Caco-2 (cell line): ENCODE measurements at places on chromosomes 4 and X. TPM values are rescaled to one million over a fixed set of nuclear protein-coding genes. Genes with fewer than 3 reads are reported as not detected.

Gene EGF
- 0.25 and 0.37 TPM in 2 replicates for total RNA-seq

Gene TMEM131L
- 20.8 and 20.9 TPM in 2 replicates for total RNA-seq

Gene FRG2
- total RNA-seq, result 0.23 TPM in 1 of 2 replicates, not detected in the other

Gene NHS
- total RNA-seq, result 2.2 and 2.5 TPM in 2 replicates

Gene IL13RA2
- not detected in 2 replicates for total RNA-seq

Gene SRPX2
- total RNA-seq, result 3.6 and 5.3 TPM in 2 replicates

Gene RTL9
- total RNA-seq, result 0.09 and 0.26 TPM in 2 replicates

Gene TASL
- not detected in 2 replicates for total RNA-seq

- H3K4me3 ChIP-seq, result no peak overlapping the region
- DNase-seq, result no peak
- H3K27ac ChIP-seq, result no peak overlapping the region
- no peaks in the 10 kb centered on the region for H3K4me1 ChIP-seq
- no peaks in the 10 kb centered on the region for H3K27me3 ChIP-seq
These were observed 348.2 kb downstream of the PDGFC start for GRCh38 chr4:156623376-156623775.

GRCh38 chrX:103663981-103664762, 22.3 kb downstream of the MORF4L2 start:
- H3K4me3 ChIP-seq, result no peak overlapping the region
- no peak for DNase-seq
- H3K4me1 ChIP-seq, result no peaks in the 10 kb centered on the region
- no peak overlapping the region for H3K27ac ChIP-seq
- H3K36me3 ChIP-seq, result no peaks in the 10 kb centered on the region
- H3K27me3 ChIP-seq, result no peaks in the 10 kb centered on the region

DNA sequence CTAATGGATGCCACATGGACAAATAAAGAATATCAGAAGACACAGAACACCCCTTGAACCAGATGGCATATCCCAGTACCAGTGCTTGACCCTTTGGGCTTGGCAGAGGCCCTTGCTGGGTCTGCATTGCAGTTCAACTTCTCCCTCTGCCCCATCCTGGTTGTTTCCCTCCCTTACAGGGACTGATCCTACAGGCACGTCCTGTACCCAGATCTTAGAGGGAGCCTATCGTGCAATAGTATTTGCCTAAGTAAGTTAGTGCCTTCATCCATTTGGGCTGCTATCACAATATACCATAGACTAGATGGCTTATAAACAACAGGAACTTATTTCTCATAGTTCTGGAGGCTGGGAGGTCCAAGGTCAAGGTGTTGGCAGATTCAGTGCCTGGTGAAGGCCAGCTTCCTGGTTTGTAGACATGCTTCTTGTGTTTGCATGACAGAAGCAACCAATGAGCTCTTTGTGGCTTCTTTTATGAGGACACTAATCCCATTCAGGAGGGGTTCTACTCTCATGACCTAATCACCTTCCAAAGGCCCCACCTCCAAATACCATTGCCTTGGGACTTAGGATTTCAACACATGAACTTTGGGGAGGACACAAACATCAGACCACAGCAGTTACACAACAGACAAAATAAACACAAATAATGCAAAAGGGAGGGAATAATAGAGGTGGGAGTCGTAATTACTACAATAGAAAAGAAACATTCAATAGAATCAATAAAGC, 146.5 kb upstream of the MSX1 start:
- H3K27me3 ChIP-seq, result no peaks in the 10 kb centered on the region
- no peak for DNase-seq
- H3K27ac ChIP-seq, result peak overlapping the region; percentile 19
- no peaks in the 10 kb centered on the region for H3K36me3 ChIP-seq
- peaks cover 20% of the 10 kb centered on the region for H3K4me1 ChIP-seq

- no peaks in the 10 kb centered on the region for H3K36me3 ChIP-seq
- no peaks in the 10 kb centered on the region for H3K27me3 ChIP-seq
- H3K4me3 ChIP-seq, result peak overlapping the region; percentile 77
- no peak overlapping the region for H3K27ac ChIP-seq
- DNase-seq, result no peak
These were observed 1.5 kb downstream of the LAP3 start for GRCh38 chr4:17578482-17578891.

- no peak for DNase-seq
- no peaks in the 10 kb centered on the region for H3K4me1 ChIP-seq
- H3K36me3 ChIP-seq, result no peaks in the 10 kb centered on the region
- peaks cover 2% of the 10 kb centered on the region; the same call in 1 of the 2 replicates for H3K27me3 ChIP-seq
- no peak overlapping the region for H3K4me3 ChIP-seq
These were observed 2.0 kb downstream of the NDST3 start for GRCh38 chr4:118036336-118036735.

- no peak overlapping the region for H3K27ac ChIP-seq
- no peak overlapping the region for H3K4me3 ChIP-seq
- no peaks in the 10 kb centered on the region for H3K4me1 ChIP-seq
- H3K36me3 ChIP-seq, result no peaks in the 10 kb centered on the region
- no peak for DNase-seq
These were observed 232.5 kb downstream of the TEX13A start for GRCh38 chrX:104988038-104988437.

GRCh38 chrX:16207634-16208033, 40.4 kb downstream of the MAGEB17 start:
- DNase-seq, result no peak
- no peak overlapping the region for H3K4me3 ChIP-seq
- no peak overlapping the region for H3K27ac ChIP-seq
- no peaks in the 10 kb centered on the region for H3K4me1 ChIP-seq
- H3K27me3 ChIP-seq, result no peaks in the 10 kb centered on the region

GRCh38 chr4:113979905-113980615, 613 bp upstream of the ARSJ start:
- peak overlapping the region; percentile 51 for H3K27ac ChIP-seq
- no peak for DNase-seq

DNA sequence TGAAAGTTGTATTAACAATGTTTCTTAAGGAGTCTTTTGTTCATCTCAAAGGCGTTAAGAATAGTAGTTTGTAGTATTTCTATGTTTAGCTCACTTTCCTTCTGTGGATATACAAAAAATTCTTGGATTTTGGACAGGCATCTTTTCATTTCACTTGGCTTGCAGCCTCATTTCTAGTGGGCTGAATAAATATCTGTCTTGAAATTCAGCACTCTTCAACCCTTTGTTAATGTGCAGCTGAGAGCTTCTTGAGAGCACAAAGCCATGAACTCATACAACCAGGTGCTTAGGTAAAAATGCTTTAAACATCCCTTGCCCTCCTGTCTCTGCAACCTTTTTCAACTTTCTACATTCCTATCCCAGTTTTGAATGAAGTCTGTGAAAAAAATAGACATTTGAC, 1003.2 kb downstream of the C4orf33 start:
- H3K36me3 ChIP-seq, result no peaks in the 10 kb centered on the region
- H3K27me3 ChIP-seq, result no peaks in the 10 kb centered on the region
- no peak overlapping the region for H3K27ac ChIP-seq
- H3K4me1 ChIP-seq, result no peaks in the 10 kb centered on the region
- no peak overlapping the region for H3K4me3 ChIP-seq
- no peak for DNase-seq

- no peaks in the 10 kb centered on the region for H3K4me1 ChIP-seq
- H3K36me3 ChIP-seq, result no peaks in the 10 kb centered on the region
- no peak overlapping the region for H3K4me3 ChIP-seq
These were observed 436.1 kb downstream of the PCDH7 start for GRCh38 chr4:31156221-31156620.

DNA sequence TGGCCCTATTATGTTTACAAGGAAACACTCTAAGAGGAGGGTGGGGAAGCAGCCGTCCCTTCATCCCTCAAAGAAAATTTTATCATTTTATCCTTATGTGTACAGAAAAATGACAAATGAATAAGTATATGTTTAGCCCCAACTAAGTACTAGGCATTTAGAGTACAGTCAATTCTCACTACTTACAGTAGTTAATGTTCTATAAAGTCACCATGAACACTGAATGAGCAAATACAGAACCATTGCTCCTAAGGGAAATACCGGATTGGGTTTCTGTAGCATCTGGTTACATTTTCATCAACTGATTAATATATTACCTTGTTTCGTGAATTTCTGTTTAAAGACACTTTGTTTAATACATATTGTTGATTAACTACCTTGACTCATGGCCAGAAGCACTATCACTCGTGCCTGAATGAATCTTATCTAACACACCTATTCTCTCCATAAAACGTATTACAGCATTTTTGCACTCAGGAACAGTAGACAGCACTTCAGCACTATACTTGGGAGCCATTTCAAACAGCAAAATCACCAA, 109.3 kb downstream of the ASB9 start:
- H3K36me3 ChIP-seq, result no peaks in the 10 kb centered on the region
- H3K4me1 ChIP-seq, result no peaks in the 10 kb centered on the region
- no peak overlapping the region for H3K4me3 ChIP-seq
- H3K27me3 ChIP-seq, result no peaks in the 10 kb centered on the region
- no peak for DNase-seq
- H3K27ac ChIP-seq, result no peak overlapping the region

GRCh38 chrX:134718966-134719317, 60.7 kb upstream of the PLAC1 start:
- peak overlapping the region; percentile 63 for H3K27ac ChIP-seq
- peaks cover 22% of the 10 kb centered on the region for H3K4me1 ChIP-seq
- no peaks in the 10 kb centered on the region for H3K27me3 ChIP-seq
- DNase-seq, result no peak
- H3K36me3 ChIP-seq, result no peaks in the 10 kb centered on the region

DNA sequence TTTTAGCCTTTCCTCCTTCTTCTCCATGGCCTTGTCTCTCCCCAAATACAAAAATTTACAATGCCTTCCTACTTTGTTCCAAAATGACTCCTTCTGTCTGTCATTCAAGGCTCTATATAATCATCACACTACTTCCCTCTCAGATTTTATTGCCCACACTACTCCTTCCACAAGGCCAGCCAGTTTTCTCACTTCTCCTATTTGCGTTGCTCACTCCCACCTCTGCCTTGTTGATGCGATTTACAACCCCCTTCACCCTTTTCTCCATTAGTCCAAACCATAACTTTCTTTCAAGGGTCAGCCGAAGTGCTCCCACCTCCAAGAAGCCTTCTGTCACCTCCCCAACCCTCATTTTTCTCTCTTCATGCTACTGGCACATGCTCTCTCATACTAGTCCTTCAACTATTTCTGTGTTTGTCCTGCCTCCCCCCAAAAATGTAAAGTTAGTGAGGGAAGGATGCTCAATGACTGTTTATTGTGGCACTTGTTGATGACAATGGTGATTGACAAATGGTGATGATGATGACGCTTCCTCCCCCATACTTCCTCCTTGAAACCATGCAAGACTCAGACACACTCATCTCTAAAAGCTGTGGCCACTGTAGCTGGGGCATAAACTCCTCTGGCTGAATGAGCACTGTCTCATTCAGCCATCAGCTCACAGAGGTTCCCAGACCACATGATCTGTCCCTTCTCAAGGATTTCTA, 2.7 kb upstream of the XKRX start:
- H3K4me1 ChIP-seq, result no peaks in the 10 kb centered on the region
- H3K27me3 ChIP-seq, result no peaks in the 10 kb centered on the region
- no peak overlapping the region for H3K4me3 ChIP-seq
- no peaks in the 10 kb centered on the region for H3K36me3 ChIP-seq
- no peak for DNase-seq
- no peak overlapping the region for H3K27ac ChIP-seq

DNA sequence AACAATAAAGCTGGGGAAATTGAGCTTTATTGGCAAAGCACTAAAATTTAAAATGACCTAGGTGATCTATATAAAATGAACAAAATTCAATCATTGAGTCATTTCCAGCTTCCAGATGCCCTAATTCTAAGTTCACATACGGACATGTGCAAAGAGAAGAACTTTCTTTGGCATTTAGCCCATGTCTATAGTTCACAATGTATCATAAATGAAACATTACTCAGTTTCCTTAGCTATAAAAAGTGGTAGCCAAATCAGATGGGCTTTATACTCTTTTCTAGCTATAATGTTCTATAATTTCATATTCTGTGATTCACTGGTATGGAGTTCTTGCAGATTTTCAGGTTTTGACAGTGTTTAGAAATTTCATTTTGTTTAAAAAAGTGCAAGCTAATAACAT, 327.4 kb downstream of the KCTD8 start:
- no peaks in the 10 kb centered on the region for H3K27me3 ChIP-seq
- H3K4me3 ChIP-seq, result no peak overlapping the region
- H3K36me3 ChIP-seq, result no peaks in the 10 kb centered on the region

DNA sequence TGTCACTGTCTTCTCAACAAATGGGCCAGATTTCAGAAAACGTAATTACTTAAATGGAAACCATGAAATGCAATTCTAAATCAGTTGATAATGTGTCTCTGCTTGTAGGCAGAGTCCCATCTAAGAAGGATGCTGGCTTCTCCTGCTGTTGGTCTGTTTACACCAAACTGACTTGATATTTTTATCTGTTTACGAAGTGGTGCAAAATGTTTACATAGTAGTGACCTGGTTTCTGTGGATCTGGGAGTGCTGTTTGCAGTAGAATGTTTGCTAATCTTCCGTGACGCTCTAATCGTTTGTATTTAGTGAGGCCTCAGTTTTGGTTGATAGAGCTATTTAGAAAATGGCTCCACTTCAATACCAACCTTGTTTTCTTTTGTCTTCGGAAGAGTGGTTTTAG, 213.5 kb downstream of the VEGFC start:
- H3K27me3 ChIP-seq, result no peaks in the 10 kb centered on the region
- DNase-seq, result no peak
- no peak overlapping the region for H3K27ac ChIP-seq
- no peak overlapping the region for H3K4me3 ChIP-seq
- H3K36me3 ChIP-seq, result no peaks in the 10 kb centered on the region
